ENCODE measurements at places on chromosomes 7 and 10.

- no peak for DNase-seq
Measured at GRCh38 chr7:133623721-133624120, 370.8 kb downstream of the EXOC4 start.

DNA sequence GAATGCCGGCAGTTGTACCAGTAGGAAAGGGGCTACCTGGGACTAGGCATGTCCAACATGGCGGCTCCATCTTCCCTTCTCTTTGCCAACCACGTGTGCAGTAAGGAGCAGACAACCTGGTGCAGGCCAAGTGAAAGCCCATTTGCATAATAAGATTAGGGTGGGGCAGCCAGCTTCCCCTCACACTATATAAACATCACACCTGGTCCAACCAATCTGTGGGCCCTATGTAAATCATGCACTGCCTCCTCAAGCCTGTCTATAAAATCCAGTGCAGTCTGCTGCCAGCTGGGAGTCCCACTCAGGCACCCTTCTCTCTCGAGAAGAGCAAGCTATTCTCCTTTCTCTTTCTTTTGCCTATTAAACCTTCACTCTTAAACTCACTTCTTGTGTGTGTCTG is 429.3 kb downstream of the CALN1 start:
- no peak for DNase-seq

- peak; percentile 54 for DNase-seq
Measured at GRCh38 chr7:152435384-152436110, at the start of gene KMT2C. Gene KMT2C, minus strand, starts transcription at chr7:152436003. Its CDS starts 217 bp downstream, at chr7:152435786.

- no peak for DNase-seq
Measured at GRCh38 chr10:32929634-32930033, 28.4 kb downstream of the ITGB1 start.

- DNase-seq = no peak
Measured at GRCh38 chr7:113008755-113009154, 77.9 kb downstream of the GPR85 start.

DNA sequence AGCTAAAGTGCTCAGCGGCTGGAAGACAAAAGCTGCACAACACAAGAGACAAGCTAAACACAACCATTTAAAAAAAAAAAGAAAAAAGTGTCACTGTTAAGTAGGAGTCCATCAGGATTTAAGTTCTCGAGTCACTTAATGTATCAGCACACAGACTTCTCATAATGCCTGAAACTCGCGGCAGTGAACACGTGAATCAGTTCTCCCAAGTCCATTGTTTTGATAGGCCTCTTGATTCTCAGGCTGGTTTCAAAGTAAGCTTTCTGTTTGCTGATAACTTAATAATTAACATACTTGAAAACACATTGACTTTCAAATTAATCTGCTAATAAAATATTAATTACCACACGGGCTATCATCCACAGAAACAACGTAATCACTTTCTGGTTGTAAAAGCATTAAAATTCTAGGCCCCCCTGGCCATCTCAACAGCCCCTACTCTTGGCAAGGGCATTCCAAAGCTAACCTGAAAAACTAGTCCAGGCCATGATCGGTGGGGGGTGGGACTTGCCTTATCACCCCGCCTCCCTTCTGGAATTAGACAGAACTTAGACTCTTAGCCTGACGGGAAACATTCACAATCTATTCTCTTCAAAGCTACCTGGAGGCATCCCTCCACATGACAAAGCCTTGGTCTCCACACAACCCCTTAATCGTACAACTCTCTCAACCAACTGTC is 129.0 kb downstream of the DIP2C start:
- DNase-seq = no peak

DNA sequence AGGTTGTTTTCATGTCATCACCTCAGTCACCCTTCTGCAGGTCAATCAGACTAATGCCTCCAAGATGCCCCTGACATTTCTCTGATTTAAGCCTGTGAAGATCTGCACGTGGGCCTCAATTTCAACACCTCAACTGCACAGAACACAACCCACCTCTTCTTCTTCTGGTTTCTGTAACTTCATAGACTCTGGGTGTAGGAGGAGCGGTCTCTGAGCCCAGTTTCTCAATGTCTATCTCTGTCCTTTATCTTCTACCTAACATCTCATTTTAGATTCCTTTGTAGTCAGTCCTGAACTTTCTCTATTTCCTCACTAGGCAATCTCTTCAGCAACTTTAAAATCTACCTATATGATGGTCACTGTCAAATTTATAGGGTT is 85.6 kb downstream of the PRKCQ start:
- DNase-seq = no peak

- no peak for DNase-seq
Measured at GRCh38 chr7:107315716-107316220, 147.0 kb downstream of the HBP1 start.

GRCh38 chr10:68103261-68103878 is 5.9 kb upstream of the MYPN start:
- DNase-seq = no peak

- DNase-seq = peak; percentile 84
Measured at GRCh38 chr7:135714534-135715009, 13.4 kb downstream of the SLC13A4 start.

- DNase-seq = no peak
Measured at GRCh38 chr10:1230138-1230537, 174.0 kb downstream of the WDR37 start.

DNA sequence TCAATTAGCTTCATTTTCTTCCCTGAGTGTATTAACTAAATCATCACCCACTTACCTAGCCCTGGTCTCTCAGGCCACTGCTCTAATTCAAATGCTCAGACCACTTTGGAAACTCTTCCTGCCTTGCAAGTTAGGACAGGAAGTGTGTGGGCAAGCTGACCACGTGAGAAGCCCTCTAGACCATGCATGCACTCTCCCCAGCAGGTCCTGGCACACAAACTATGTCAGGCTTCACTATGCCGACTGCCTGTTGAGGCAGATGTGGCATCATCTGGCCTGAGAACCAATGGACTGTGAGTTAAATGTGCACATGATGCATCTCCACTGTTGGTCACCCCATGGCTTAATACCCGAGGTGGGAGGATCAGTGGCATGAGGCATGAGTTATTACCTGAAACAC is 439.6 kb downstream of the GRID1 start:
- DNase-seq = peak; percentile 13

GRCh38 chr7:94231305-94231704 is 163.4 kb upstream of the COL1A2 start:
- DNase-seq = no peak

- DNase-seq = no peak
Measured at GRCh38 chr7:105980645-105981396, 17.8 kb downstream of the CDHR3 start.
